Caco-2 (cell line): ENCODE measurements at places on chromosomes 1 and 21.

GRCh38 chr1:34320053-34320669, 143.5 kb downstream of the C1orf94 start:
- DNase-seq: no peak

DNA sequence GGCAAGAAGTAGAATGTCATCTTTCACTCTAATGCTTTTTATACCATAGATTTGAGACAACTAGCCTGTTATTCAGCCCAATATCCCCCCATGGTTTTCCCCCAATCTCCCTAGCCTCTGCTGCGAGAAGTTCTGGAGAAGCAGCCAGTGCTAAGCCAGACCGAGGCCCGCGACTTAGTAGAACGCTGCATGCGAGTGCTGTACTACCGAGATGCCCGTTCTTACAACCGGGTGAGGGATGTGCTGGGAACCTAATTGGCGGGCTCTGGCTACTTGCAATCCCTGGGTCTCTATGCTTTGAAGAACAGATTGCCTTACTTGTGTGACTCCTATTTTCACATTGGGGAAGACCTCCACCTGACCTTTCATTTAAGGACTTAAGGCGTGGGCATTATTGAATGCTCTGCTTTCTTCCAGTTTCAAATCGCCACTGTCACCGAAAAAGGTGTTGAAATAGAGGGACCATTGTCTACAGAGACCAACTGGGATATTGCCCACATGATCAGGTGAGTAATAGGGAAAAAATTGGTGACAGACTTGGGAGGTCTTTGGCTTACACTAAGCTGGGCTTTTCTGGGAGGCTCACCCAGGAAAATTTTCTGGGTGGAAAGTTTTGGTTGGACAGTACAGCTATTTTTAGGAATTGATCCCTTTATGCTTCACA, 1.9 kb downstream of the PSMB4 start:
- no peak for DNase-seq

DNA sequence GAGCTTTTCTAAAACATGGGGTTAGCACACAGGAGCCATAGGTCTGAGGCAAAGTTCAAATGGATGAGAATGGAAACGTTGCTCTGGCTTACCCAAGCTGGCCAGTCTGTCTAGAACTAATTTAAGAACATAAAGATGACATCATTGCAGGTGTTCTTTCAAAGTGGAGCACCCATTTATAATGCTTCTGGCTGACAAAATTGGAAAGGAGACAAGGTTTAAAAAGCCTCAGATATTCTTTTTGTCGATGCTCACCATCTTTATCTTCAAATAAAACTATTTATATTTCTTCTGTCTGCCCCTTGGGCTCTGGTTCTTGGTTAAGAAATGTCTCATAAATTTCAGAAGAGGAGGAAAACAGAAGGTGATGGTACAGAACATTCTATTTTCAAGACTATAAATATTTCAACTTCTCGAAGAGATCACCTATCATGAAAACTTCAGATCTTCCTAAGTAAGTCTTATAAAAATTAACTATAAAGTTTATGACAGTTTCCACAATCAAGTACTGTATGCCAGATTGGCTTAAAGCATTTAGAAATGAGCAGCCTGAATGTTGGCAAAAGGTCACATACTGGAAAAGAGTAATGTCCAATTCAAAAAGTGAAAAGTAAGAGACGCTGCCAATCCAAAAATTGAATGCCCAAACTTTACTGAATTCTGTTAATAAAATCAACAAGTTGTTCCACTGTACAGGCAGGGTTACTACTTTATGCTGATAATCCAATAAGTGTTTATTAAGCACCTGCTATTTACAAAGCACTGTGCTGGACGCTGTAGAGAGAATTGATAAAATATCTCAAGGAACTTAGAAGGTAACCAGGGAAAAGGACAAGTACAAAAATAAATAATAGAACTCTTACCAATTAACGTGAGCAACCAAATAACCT, 92.0 kb downstream of the ETS2 start:
- DNase-seq: no peak

DNA sequence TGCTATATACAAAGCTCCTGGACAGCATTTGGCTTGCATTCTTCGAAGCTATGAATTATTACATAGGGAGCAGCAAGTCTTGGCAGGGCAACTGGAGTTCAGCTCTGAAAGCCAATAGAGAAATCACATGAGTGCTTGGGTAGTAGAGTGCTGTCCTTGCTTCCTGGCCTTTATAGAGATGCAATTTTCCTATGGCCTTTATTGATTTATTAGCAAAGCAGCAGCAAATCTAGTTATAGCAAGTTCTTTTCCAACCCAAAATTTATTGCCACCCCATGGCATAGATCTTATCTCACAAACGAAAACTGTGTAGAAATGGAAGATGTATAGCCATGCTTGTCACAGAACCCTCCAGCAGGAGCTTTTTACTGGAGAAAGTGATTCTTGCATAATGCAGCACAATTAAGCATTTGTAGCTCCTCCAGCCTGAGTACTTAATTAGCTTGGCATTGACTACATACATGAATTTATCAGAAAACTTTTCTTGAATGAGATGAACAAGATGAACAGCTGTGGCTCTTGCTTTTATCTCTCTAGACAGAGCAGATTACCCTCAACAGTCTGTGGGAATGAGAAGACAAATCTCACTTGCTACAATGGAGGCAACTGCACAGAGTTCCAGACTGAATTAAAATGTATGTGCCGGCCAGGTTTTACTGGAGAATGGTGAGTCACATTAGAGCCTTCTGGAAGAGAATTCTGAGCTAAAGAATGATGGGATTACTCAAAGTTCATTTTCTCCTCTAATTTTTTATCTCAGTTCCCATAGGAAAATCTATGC, 170.1 kb downstream of the CRB1 start:
- DNase-seq: no peak

DNA sequence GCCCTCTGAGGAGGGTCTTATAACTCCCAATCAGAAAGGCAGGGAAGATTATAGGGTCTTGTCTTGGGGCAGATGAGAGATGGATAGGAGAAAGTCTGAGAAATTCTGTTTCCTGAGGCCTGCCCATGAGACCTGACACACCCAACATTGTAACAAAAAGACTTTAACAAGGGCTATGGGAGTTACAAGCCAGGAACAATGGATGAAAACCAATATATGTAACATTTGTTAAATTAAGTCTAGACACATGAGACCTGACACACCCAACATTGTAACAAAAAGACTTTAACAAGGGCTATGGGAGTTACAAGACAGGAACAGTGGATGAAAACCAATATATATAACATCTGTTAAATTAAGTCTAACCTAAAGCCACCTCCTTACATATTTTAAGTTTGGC, 21.8 kb downstream of the NRDC start:
- no peak for DNase-seq

DNA sequence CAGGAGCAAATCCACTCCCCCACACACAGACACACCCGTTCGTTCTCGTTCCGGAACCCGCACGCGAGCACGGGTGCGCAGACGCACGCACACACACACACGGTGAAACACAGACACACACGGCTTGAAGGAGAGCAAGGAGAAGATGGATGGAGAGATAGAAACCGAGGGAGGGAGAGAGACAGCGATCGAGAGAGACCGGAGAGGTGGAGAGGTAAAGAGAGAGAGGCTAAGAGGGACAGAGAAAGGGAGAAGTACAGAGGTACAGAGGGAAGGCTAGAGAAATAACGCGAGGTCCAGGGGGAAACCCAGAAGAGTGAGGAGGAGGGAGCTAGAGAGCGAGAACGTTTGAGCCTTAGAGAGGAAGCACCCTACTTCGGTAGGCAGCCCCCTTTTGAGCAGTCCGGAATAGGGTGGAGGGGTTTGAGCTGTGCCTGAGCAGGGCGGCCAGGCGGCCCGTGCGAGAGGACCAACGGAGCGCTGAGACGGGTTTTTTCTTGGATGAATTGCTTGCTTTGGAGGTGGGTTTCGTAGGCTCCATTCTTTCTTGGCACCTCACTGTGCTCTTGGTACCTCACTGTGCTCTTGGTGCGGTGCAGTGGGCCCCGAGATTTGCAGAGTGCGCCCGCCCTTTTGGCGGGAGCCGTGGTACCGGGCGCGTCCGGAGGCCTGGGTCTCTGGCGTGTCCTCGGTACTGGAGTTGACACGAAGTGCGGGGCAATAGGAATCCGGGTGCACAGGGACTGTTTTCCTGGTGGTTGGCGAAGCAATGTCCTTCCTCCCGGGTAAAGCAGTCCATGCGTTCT, 88.4 kb upstream of the RHOU start:
- peak; percentile 51 for DNase-seq

DNA sequence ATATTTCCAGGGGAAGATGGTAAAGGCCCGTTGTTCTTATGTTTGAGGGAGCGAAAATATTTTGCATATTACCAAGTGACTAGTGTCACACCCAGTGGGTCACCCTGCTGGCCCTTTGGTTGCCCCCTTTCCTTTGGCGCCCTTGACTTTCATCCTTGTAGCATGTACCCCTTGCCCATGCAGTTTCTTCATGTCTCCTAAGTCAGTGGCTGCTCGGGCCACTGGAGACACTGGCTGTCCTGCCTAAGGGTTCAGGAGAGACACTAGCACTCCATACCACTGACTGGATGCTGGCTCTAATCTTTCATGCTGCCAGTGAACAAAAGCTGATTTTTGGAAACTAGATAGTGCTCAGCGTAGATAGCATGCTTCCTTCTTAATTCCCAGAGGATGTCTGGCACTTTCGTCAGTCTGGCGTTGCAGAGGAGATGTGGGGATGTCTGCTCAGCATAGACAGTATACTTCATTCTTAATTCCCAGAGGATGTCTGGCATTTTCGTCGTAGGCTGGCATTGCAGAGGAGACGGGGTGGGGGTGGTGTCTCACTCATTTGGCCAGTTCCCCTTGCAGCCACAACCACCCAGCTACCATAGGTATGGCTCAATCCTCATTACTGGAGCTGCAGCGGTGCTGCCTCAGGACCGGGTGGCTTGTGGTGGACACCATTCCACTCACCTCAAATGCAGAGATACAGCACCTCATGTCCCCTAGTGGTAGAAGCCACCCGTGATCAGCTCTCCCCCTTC, 770.9 kb upstream of the TPTE start:
- DNase-seq: no peak

GRCh38 chr1:17348593-17349234, 23.3 kb upstream of the PADI6 start:
- DNase-seq: no peak

GRCh38 chr21:41966041-41966833, 12.4 kb upstream of the C2CD2 start:
- DNase-seq: no peak

GRCh38 chr1:31483012-31483946, 70.3 kb downstream of the SERINC2 start:
- DNase-seq: no peak

DNA sequence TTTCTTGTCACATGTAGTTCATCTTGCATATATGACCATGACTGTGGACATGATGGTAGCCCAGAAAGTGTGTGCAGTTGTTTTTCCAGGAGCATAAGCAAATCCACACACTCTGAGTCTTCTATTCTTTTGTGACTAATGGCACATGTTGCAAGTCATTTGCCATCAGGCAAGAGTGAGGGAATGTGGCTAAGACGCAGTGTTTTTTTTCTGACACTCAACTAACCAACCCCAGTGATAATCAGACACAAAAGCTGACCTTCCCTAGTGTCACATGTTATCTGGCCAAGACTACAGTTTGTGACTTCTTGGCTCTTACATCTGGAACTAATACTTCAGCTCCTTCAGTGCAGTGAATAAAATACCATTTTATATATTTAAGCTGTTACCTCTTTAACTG, 108.8 kb downstream of the ITSN1 start:
- DNase-seq: no peak

- DNase-seq: no peak
Observed at GRCh38 chr1:77504986-77505385, 177.5 kb downstream of the ZZZ3 start.

- no peak for DNase-seq
Observed at GRCh38 chr1:53657531-53657805, 81.5 kb downstream of the GLIS1 start.

DNA sequence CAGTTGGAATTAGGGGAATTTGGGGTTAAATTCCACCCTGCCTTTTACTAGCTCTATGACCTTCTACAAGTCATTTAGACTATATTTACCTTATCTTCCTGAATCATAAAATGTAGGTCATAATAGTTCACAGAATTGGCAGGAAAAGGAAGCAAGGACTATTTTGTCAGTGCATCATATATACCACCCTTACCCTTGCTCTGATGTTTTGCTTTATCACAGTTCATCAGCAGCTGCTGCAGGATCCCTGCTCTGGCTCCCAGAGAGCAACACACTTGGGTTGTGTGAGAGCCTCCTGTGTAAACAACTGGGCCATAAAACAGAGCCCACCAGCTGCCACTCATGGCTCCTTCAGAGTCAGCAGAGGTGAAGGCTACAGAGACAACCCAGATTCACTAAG, 631.6 kb upstream of the CAMK1G start:
- DNase-seq: no peak

- DNase-seq: no peak
Observed at GRCh38 chr1:214285610-214286440, 4.9 kb downstream of the SMYD2 start.

DNA sequence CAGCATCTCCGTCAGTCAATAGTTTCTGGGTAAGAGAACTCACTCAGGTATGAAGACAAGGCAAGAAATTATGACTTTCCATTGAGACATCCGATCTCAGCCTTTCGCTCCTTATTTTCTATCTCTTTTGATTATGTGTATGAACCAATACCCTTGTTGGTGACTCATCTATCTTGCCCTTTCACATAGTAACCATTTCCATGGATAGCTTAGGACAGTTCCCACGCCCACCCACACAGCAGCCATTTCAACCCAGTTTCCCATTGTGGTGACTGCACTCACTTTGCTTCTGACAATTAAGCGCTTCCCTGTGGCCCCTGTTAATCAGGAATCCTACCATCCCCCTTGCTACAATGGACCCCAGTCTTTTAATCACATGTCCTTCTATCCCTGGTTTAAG, 210.6 kb upstream of the ADGRL2 start:
- no peak for DNase-seq

- DNase-seq: no peak
Observed at GRCh38 chr1:57711326-57711725, 287.5 kb upstream of the DAB1 start.

DNA sequence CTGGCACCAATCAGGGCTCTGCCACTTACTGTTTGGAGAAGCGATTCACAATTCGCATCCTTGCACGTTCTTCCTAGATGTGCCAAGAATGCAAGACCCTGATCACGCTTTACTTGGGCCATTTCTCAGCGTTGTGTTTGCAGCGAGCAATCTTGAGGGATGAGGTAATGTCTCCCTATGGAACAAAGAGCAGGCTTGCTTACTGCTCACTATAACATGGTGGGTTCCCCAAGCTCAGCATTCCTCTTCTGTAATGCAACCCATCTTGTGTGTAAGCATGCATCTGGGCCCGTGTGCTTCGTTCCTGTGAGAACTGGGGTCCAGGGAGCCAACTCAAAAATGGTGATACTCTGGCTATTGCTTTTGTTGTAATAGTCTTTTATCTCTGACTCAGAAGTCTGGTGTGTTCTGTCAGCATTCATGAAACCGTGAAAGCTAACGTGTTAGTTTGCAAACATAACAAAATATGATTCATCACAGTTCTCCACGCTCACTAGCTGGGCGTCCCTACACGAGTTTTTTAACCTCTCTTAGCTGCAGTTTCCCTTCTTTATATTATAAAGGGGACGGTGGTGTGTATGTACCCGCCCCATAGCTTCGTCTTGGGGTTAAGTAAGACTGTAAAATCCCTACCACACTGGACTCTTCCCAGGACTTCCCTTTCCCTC, 33.3 kb downstream of the DNTTIP2 start:
- peak; percentile 41 for DNase-seq
